RKO (cell line): ENCODE measurements at places on chromosomes 2 and 18.

GRCh38 chr2:85974390-85974789 lies 85.6 kb upstream of the ST3GAL5 start:
- DNase-seq = no peak

- no peak for DNase-seq
These were observed 193.2 kb upstream of the ITGA4 start for GRCh38 chr2:181264001-181264400.

DNA sequence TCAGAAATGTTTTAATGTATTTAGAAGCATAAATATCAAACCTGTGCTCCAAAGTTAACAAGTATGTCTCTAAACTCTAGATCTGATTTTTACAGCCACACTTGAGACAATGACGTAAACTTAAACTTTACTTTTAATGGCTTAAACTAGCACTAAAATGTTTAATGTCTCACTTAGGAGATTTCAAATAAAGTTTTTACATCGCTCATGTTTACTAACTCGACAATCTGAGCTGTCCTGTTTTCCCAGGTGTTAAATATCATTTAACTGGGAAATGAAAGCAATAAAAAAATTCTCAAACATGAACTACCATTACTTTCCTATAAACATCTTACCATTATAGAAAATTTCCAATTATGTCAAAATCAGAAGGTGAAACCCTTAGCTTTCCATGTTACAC lies 70.2 kb upstream of the FAM124B start:
- DNase-seq = no peak

DNA sequence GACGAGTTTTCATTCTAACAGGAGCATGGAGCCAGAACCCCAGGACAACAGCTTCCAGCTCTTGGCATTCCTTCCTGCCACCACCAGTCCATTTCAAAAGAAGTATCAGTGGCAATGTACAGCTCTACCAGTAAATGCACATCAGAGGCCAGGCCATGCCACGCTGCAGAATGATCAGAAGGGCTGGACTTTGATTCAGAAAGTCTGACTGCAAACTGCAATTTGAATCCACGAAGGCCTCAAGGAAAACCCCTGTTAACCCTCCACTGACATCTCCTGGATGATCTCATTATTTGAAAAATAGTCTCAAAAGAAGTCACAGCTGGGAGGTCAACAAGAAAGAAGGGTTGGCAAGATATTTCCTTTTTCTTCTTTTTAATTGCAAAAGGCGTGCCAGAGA lies 119.2 kb downstream of the MYO5B start:
- DNase-seq = no peak

- peak; percentile 10 for DNase-seq
These were observed 49.4 kb downstream of the RHOB start for GRCh38 chr2:20496076-20496872.

DNA sequence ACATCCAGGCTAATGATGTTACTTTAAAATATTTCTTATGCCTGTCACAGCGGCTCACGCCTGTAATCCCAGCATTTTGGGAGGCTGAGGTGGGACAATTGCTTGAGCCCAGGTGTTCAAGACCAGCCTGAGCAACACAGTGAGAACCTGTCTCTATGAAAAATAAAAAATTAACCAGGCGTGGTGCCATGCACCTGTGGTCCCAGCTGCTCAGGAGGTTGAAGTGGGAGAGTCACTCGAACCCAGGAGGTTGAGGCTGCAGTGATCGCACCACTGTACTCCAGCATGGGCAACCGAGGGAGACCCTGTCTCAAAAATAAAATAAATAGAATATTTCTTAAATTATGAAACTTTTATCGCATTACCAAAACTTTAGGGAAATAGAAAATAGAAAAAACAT lies 28.1 kb upstream of the ACTR3 start:
- DNase-seq = no peak

- no peak for DNase-seq
These were observed 13.8 kb downstream of the EHD3 start for GRCh38 chr2:31247711-31248110.

DNA sequence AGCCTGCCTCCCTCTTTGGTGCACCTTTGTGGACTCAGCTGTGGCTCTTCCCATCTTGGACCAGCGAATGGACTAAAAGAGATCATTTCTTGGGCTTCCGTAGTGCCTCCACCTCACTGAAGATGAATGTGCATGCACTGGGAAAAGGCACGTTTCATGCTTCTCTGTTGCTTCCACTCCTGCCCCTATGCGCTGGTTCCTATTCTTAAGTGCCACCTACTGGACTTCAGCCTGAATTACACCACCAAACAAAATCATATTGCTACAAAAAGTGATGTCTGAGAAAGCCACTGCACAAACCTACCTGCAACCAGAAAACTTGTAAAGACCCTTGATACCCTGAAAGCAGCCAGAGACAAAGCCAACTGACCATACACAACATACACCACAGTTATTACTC lies 695.6 kb downstream of the TSN start:
- peak; percentile 55 for DNase-seq

DNA sequence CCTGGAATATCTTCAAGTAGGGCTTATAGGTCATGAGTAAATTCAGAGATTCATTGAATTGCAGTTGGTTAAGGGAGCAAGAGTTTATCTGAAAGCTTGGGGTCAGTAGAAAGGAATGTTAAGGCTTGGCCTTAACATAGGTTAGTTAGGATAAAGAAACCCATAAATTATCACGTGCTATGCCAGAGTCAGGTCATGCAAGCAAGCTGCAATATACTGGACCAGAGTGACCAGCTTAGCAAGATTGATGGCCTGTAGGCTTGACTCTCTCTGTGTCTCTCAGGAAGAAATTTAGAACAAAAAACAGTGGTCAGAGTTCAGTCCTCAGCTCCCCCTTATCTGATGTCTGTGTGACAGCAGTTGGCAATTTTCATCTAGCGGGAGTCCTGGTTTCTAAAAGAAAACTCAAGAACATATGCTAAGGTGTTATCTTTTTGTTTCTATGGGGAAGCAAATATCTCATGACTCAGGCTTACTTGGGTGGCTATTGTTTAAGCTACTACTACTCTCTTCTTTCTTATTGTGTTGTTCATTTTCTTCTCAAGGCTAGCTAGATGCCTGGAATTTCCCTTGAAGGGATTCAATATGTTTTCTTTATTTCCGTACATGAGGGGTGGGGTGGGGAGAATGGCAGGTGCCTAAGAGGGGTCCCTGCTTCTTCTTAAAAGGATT lies 28.7 kb upstream of the MARCO start:
- DNase-seq = no peak

DNA sequence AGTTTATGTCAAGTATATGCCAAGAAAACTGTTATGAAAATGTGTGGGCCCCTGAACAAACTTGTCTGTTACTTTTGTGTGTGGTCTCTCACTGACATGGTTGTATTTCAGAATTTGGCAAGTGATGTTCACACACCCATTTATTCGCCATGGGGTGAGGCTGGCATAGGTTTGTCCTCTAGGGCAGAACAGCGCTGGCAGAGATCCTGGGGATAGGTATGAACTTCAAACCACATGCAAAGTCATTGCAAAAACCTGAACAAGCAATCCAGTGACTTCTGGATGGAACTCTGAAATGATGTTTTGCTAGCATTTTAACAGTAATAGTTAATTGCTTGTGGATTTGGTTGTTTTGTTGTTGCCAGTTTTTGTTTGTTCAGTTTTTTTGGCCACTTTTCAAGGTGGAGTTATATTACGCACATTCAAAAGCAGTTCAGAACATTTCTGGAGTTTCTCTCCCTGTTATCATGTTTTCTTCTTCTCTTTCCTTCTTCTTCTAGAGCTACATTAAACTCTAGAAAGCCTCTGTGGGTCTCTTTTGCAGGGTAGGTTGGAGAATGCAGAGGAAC lies 78.5 kb downstream of the MDH1 start:
- DNase-seq = no peak

DNA sequence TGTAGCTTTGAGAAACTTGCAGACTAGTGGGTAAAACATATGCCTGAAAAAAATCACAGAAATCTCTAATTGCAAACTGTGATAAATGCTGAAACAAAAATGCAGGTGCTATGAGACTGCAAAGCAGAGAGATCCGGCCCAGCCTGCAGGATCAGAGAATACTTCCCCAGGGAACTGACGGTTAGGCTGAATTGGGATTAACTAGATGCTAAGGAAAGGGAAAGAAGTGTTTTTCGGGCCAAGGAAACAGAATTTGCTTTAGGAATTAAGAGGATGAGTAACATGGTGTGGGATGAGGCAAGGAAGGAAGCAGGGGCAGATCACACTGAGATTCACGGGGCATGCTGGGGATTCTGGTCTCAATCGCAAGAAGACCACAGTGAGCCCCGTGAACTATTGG lies 71.5 kb downstream of the OSBPL6 start:
- no peak for DNase-seq

GRCh38 chr18:11147371-11147951 lies 1.9 kb downstream of the PIEZO2 start:
- no peak for DNase-seq

DNA sequence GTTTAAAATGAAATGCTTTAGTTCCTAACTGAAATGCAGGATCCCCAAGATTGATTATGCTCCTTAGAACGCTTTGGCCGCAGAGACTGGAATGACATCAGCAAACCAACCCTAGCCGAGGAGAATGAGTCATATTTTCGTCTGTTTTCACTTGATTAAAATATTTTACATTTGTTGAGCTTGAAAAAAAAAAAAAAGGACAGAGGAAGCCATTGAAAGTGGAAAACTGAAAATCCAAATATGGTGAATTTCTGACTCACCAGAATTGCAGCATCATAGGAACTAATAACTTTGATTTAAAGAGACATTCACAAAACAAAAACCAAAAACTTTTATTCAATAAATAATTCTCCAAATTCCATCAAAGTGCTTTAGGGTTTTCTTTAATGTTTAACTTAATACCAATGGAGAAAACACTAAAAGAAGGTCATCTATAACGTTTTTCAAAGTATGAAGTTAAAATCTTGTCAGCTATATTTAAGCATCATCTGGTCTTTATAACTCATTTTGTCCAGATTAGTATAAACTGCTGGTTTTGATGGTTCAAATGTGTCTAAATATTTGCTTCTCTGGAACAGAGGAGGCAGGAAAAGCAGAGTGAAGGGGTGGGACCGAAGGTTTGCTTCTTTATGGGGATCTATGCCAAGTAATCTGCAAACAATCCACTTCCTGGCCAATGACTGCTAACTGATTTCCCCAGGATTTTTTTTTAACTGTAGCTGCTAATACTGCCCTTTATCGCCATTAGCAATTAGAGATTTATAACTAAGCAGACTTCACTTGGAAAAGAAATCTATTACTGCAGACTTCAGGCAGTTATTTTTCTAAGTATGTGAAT lies 30.9 kb upstream of the COL5A2 start:
- DNase-seq = peak; percentile 37

GRCh38 chr18:63180971-63181376 lies 138.6 kb downstream of the BCL2 start:
- DNase-seq = no peak

DNA sequence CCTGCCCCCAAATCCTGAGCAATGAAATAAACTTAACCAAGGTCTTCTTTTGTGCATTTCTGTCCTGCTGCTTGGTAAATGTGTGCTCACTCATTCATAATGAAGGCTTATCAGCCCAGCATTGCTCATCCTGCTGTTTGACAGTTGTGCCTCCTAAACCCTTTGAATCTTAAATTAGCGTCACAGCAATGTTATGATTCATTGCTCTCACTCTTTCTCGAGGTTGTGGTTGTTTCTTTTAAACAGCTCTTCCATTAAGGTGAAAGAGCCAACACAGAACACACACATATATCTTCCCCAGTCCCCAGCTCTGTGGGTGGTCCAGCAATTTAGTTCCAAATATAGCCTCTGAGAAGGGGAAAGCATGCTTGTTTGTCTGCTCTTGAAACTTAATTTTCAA lies 84.0 kb downstream of the EVA1A start:
- no peak for DNase-seq

GRCh38 chr2:24421668-24422067 lies 61.3 kb upstream of the ITSN2 start:
- peak; percentile 23 for DNase-seq

DNA sequence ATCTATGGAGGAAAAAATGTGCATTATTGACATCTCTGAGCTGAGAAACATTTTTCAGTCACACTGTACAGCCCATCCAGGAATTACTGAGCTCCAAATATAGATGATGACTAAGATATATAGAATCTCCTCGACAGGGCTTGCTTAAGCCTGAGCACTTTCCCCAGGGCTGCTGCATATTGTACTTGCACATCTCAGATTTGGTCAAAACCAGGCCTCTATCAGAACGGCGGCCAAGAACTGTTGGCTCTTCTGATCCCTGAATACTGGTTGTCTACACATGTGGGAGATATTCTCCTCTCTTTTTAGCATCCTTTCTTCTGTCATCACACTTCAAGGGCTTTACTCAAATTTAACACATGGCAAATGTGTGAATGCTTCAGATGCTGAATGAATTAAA lies 201.5 kb upstream of the SLC35G4 start:
- no peak for DNase-seq

GRCh38 chr2:111209045-111209514 lies 88.4 kb downstream of the BCL2L11 start:
- no peak for DNase-seq

- DNase-seq = no peak
These were observed 995.8 kb upstream of the CDH2 start for GRCh38 chr18:29172756-29173067.

- DNase-seq = no peak
These were observed 235.0 kb upstream of the RGPD4 start for GRCh38 chr2:107591561-107592279.

- no peak for DNase-seq
These were observed 73.5 kb upstream of the ASB18 start for GRCh38 chr2:236337465-236338325.

DNA sequence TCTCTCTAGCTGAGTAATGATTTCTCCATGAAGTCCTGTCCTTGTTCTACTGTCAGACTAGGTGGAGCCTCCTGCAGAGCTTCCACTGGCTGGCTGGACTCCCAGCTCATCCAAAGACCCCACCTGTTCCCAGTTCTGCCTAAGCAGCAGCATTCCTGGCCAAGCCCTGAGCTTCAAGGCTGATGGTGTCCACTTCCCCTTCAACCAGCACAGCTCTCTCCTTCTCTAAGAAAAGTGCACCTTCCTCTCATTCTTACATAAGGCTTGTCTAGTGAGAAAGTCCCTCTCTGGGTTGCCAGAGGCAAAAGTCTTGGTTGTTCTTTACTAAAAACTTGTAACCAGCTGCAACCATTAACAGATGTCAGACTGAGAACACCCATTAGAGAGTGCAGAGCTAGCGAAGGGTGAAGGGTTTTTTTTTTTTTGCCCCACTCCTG lies 58.9 kb downstream of the CXCR4 start:
- no peak for DNase-seq

- DNase-seq = no peak
These were observed 53.8 kb upstream of the STK17B start for GRCh38 chr2:196225213-196225612.

GRCh38 chr2:161988589-161988988 lies 85.4 kb downstream of the DPP4 start:
- DNase-seq = no peak

GRCh38 chr2:152071092-152071491 lies 27.8 kb downstream of the CACNB4 start:
- DNase-seq = no peak

- DNase-seq = no peak
These were observed 11.3 kb downstream of the KCNF1 start for GRCh38 chr2:10923008-10923375.

DNA sequence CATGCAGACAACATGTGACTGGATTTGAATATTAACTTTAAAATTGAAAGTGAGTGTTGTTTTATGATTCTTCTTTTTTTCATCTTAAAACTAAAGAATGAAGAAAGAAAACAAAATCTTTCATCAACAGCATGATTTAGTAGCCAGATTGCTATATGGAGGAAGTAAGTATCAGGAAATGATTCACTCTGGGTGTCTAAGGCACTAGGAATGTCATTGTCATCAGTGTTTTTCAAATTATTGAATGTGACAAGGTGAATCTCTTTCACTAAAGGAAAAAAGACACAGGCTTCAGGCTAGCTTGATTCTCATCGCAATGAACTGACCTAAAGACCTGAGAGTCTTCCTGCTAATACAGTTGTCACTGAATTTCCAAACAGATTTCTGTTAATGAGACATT lies 430.1 kb downstream of the FBXO15 start:
- DNase-seq = peak; percentile 51
